ENCODE measurements at places on chromosomes 5 and 9. TPM values are rescaled to one million over a fixed set of nuclear protein-coding genes. Genes with fewer than 3 reads are reported as not detected.

GRCh38 chr5:69305512-69305911, 27.1 kb downstream of the CCDC125 start:
- no peak for DNase-seq

GRCh38 chr5:122705851-122706250, 69.0 kb upstream of the SNX2 start:
- no peak for DNase-seq

DNA sequence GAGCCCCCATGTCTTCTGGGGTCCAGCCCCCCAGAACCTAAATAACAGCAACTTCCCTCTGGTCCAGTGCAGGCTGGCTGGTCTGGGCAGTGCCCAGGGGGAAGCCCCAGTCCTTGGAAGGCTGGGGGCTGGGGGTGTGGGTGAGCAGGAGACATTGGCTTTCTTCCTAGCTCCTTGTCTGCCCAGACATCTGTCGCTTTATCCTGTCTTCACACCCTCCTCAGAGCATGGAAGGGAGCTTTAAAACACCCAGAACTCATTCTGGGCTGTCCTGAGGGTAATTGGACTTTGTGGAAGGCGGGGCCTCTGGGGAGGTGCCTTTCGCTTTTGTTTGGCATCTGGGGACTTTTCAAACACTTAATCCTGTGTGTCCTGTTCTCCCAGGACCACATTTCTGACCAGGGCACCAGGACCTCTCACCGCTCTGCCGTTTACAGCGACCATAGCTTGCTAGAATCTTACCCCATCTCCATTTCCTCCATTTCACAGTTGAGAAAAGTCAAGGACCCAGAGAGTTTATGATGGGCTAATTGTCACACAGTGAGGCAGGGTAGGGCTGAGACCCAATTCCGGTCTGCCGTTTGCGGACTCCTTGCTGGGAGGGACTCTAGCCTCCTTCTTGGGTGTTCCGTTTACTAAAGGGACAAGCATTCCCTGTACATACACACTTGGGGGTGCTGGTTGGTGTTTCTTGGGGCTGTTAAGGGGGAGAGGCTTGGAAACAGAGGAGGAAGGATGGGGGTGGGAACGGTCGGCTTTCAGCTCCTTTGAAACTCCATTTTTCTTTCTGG, 1.1 kb downstream of the GSN start:
- no peak for DNase-seq

- no peak for DNase-seq
Observed at GRCh38 chr9:137455359-137455991, 3.7 kb downstream of the NSMF start.

Gene SHOC1
- total RNA-seq: not detected

- DNase-seq: no peak
Observed at GRCh38 chr9:133786371-133786753, 48.2 kb upstream of the SARDH start.

Gene GPRIN1
- total RNA-seq: 0.50 TPM

DNA sequence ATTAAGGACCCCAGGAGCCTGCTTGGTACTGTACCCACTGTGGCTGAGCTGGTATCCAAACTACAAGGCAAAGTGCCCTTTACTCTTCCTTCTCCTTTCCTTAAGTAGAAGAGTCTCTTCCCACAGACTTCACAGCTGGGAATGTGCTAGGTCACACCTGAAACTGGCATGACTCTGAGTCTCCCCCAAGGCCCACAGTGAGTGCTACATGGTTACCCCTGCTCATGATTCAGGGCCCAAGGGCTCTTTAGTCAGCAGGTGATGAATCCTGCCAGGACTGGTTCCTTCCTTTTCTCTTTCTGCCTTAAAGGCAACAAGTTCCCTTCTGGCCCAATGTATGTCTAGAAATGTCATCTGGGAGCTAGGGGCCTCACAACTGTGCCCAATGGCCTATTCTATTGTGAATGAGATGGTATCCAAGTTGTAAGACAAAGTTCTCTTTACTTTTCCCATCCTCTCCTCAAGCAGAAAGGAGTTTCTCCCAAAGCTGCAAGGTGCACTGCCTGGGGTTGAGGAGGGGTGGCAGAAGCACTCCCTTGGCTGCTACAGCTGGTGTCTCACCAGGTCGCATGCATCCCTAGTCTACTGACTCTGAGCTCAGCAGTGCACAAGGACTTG, 134.4 kb downstream of the TMEM38B start:
- no peak for DNase-seq

DNA sequence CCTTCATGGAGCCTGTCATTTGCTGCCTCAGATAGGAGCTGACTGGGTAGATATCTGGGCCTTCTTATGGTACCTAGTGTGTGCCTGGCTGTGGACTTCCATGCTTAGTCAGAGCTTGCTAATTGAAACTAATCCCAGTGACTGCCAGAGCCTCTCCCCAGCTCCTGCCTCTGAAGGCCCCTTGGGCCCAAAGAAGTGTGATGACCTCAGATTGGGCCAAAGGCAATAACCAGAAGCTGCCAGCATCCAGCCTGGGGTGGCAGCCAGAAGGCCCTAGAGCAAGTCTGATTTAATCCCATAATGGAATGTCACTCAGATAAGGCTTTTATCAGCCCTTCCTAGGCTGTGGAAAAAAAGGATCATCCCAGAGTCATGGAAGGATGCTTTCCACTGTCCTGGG, 17.1 kb upstream of the CDC23 start:
- peak; percentile 67 for DNase-seq

- no peak for DNase-seq
Observed at GRCh38 chr5:155128786-155129512, 115.4 kb downstream of the KIF4B start.

DNA sequence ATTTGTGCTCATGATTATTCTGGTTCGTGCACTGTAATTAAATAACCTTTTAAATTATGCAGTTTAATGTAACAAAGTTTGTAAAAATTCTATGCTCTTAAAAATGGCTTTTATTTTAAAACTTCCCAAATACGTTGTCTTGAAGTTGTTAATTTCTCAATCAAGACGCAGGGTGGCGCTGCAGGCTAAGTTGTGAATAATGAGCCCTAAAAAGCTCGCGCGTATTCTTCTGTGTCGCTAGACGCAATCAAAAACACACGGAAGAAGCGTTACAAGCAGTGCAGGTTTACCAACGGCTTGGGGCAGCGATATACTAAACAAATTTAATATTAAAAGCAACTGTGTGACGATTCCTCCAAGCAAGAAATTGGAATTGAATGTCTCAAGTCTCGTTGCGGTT, at the start of gene PCDHB4:
Gene PCDHB4 (plus strand): TSS at position 256 of the 400 bp plus-strand sequence. CDS start 181 bp downstream, outside the sequence.
- DNase-seq: no peak

Gene ANXA1
- total RNA-seq: 52.1 TPM

DNA sequence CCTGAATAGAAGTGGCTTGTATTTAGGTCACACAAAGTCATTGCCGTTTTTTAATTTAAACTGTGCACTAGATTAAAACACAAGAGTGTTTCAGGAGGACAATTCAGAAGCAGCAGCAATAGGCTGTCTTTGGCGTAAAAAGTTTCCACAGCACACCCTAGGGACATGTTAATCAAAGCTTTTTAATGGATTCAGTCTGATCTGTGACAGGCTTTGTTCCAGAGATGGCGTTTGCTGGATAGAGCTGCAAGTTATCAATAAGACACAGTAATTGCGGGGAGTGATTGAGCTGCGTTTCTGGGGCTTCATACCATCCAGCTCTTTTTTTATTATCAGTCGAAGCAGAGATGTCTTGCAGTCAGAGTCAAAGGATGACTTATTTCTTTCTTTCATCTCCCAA, 300.3 kb downstream of the ZNF608 start:
- DNase-seq: no peak

DNA sequence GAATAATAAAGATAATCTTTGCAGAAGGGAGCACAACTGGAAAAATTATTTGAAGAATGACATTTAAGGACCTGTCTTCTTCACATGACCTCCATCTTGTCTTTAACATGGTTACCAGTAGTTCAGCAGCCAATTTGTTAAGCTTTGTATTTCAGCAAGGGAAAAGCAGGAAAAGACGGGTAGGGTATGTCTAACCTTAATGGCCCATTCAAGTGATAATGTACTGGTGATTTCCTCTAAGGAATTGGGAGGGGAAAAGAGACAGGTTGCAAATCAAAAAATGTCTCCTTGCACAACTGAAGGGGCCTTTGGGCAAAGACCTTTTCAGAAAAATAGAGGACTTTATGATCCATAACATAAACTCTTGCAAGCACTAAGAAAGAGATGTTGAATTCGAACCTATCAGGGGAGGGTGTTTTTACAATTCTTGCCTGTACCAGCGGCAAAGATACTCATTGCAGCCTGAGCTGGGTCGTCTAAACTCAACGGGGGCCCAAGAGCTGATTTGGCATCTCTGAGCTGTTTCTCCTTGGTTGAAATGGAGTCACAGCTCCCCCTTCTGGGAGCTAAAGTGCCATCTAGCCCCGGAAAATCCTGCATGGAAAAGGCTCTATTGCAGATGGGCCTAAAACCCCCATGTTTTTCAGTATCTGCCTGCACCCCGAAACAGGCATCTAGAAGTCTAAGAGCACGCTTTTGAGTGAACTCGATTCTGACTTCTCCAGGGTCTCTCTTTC, 3.8 kb downstream of the BRINP1 start:
- DNase-seq: no peak

- no peak for DNase-seq
Observed at GRCh38 chr9:113979343-113980127, 98.6 kb downstream of the AMBP start.

GRCh38 chr9:125820100-125820804, 73.1 kb downstream of the PBX3 start:
- DNase-seq: no peak

- DNase-seq: no peak
Observed at GRCh38 chr9:6408320-6408719, 4.7 kb upstream of the UHRF2 start.

DNA sequence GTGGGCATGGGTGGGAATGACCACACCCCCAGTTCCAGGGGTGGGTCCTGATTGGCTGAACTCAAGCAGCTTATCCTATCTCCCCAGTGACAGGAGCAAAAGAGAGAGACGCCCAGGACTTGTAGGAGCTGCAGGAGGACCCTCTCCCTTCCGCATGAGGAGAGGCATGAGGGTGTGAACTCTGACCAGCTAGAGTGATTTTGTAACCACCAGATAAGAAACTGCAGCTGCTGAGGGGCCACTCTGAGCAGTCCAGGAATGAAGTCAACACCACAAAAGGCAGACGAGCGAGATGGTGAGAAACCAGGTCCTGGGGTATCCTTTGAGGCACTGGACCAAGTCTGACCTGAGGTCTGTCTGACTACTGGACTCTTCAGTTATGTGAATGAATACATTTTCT, 521.9 kb downstream of the BNC2 start:
- DNase-seq: no peak

GRCh38 chr5:6710070-6710469, 3.2 kb upstream of the TENT4A start:
- no peak for DNase-seq

GRCh38 chr9:119005162-119005561, 364.1 kb downstream of the BRINP1 start:
- DNase-seq: no peak

Gene TNFSF15
- total RNA-seq: not detected

DNA sequence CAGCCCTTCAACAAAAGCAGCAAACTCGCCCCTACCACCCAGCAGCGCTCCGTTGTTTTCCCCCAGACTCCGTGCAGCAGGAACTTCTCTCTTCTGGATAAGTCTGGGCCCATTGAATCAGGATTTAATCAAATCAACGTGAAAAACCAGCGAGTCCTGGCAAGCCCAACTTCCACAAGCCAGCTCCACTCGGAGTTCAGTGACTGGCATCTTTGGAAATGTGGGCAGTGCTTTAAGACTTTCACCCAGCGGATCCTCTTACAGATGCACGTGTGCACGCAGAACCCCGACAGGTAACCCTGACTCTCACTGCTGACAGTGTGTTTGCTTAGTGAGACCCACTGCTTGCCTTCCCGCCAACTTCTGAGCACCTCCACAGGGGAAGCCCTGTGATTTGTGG, 81.8 kb downstream of the PRDM6 start:
- no peak for DNase-seq

DNA sequence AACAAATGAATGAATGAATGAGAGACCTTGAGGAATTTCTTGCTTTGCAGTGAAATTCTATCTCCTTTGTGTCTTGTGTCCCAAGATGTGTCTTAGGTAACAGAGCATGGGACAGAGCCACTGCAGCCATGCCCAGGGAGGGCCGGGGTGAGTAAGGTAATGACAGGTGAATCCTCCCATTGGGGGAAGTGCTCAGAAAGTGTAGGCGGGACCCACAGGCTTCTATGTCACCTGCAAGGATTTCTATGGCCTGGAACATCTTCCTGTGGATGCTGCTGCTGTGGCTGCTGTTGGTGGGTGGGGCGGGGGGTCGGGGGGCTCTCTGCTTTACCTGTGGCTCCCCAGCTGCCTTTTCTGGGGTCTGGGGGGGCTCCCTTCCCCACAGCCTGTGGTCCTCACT, 133.6 kb upstream of the IER5L start:
- no peak for DNase-seq

DNA sequence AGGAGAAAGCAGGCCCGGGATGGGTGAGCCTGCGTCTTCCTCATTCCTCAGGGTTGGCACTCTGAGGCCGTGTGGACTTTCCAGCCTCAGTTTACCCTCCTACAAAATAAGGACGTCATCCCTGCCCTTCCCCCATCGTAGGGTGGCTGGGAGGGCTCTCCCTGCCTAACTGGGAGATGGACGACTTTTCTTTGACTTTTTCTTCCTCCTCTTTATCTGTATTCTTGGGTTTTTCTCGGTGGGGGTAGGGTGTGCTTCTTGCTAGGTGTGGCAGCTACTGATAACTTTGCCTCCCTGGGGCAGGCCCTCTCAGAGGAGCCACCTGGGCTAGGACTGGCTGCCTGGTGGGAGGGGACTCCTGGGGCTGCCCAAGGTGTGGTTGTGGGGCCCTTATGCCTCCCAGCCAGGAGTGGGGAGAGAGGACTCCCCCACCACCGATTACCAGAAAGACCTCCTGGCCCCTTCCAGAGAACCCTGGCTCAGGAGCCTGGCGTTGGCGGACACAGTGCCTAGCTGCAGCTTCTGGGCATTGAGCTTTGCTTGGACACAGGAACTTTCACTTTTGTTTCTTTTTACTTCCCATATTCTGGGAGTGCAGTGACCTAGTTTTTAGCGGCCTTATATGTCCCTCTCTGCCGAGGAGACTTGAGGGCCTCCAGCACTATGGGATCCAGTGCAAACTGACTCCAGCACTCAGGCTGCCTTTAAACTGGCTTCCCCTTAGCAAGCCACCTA, 6.1 kb downstream of the GLIPR2 start:
- no peak for DNase-seq
